Hematopoietic multipotent progenitor cell (in vitro differentiated cells): ENCODE measurements at places on chromosomes 16 and 17. TPM values are rescaled to one million over a fixed set of nuclear protein-coding genes. Genes with fewer than 3 reads are reported as not detected.

MAP3K3 gene
- total RNA-seq, result 68.1 TPM

DNA sequence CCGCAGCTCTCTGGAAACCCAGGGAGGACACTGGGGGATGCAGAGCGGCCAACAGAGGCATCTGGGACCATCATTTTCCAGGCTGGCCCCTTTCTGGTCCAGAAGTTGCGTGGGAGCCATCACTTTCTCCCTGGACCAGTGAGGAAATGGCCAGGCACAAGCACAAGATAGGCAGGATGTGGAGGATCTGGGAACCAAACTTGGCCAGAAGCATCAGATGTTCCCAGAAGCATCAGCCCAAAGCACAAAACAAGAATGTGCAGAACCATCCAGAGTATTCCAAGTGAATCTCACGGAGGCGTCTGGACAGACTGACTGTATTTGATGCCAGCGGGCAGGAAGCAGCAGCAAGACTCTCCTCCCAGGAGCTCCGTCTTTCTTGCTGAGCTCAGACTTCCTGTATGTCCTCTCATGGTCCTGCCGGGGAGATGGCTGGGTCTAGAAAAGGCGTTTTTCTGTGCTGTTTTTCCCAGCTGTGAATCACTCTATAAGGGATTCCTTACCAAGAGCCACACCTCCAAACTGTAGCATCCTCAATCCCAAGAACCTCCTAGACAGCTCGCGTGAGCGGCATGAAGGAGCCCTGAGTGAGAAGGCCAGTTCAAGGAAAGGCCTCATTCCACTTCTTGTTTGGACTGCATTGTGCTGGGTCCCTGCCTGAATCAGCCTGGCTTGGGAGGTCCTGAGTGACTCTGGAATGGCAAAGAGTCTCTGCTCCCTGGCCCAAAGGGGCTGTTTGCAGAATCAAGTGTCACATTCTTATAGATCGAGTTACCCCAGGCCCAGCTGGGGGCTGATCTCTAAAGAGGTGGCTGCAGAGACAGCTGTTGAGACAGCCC is 49.5 kb upstream of the MTSS2 start:
- no peak for DNase-seq

HOXB7 gene
- total RNA-seq, result 0.54 TPM

TBC1D3C gene
- total RNA-seq, result 0.81 TPM

CLCN7 gene
- 134 TPM for total RNA-seq

DNA sequence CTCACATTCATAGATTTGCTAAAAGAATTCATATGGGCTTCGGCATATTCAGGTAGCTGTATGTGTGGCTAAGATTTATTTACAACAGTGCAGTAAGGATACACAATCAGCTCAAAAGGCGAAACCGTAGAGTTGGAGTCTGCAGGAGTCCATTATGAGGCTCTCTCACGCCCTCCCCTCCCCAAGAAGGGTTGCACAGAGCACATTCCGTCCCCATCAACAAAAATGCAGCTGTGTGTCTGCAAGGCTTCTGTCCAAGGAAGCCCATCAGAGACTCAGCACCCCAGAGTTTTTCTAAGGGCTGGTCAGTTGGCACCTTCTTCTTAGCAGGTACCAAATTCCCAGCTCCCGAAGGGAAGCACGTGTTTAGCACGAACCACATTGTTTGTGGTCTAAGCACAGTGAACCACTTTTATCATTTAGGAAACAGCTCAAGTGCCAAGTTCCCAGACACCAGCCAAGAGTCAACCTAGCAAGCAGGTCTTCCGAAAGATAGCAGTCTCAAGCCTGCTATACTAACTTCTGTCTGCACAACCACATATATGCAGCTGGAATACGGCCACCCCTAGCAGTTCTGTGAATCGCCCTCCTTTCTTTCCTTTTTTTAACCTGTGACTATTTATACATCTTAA is 28.5 kb upstream of the MEAK7 start:
- no peak for DNase-seq

- no peak for DNase-seq
Measured at GRCh38 chr16:74817851-74818250, 43.2 kb upstream of the FA2H start.

DNA sequence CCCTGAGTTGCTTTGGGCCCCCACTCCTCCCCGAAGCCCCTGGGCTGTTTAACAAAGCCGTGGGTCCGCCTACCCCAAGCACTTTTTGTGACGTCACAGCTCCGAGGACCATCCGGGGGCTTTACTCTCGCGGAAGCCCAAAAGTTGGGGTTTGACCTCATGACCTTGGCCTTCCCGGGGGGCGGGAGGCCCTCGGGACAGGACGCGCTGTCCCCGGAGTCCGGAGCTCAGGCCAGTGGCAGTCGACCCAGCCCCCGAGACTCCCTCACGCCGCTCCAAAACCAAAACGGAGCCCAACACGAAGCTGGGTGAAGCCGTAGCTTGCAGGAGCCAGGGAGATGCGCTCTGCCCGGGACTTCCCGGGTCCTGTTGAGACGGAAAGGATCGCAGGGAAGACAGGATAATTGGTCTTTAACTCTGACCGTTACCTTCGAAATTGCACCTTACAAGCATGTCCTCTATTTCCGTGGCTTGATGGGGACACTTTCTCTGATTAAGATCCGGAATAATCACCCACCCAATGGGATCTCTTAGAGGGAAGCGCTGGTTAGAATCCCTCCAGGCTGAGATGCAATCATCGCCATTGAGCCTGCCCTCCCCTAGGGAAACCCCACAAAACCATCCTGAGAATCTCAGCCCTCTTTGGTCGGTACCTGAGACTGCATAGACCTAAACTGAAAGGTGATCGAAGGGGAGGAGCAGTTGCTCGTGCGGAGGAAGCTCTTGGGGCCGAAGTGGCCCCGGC is 4.9 kb upstream of the SOX9 start:
- no peak for DNase-seq

GRCh38 chr16:3909791-3910583 is 29.5 kb upstream of the CREBBP start:
- DNase-seq, result no peak

GRCh38 chr17:1606352-1606985 is 22.2 kb downstream of the SLC43A2 start:
- no peak for DNase-seq

DNA sequence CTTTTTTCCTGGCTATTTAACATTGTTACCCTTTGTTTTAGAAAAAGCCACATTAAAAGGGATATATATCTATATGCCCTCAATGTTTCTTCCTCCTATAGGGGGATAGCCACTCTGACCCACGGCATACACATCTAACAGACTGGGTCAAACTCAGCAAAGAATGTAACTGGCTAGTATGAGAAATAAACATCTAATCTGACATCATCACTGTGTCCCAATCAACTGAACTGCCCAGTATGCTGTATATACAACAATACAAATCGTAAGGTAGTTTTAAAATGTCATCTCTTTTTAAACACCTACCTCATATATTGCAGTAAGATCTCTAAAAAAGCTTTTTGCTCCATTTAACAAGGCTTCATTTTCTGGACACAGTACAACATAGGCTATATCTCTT is 39.9 kb upstream of the INTS2 start:
- DNase-seq, result no peak

- no peak for DNase-seq
Measured at GRCh38 chr16:87238361-87238715, 78.9 kb downstream of the C16orf95 start.

DNA sequence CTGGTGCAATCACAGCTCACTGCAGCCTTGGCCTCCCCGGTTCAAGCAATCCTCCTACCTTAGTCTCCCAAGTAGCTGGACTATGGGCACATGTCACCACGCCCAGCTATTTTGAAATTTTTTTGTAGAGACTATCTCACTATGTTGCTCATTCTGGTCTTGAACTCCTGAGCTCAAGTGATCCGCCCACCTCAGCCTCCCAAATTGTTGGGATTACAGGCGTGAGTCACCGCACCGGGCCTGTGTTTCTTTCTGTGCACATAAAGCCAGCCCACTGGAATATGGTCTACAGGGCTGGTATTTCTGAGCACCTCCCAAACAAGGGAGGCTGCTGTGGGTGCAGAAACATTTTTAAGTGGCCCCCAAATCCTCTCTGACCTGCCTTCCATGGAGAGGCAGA is 8.4 kb downstream of the TMEM95 start:
- no peak for DNase-seq

DNA sequence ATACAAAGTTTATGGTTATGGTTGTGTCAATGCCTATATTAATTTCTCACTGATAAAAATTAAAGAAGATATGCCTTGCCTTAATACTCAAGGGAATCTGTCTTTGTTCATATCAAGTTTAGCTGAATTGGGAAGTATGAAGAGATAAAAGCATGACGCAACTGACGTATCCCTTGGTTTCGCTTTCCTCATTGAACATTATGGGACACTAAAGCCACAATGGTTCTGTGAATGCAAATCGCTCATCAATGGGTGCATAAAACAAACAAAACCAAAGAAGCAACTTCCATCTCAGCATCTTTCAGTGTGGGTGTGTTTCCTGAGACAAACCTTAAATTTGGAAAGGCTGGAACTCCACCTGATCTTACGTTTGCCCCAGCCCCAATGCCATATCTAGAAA is 108.2 kb downstream of the NPIPB5 start:
- no peak for DNase-seq

DNA sequence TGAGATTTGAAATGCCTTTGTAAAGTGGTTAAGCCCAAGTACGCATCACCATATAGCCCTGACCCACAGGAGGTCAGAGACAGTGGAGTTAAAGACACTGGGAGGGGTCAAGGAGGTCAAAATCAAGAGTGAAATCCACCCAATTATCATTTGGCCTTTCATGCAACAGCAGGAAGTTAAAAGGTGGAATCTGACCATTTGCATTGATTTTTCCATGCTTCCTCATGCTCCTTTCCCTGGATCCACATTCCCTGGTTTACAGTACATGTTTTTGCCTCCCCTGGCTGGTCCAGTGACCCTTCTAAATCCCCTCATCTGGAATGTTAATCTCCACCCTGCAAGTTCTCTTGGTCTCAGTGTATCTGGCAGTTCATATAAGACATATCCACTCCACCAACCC is 36.6 kb upstream of the TOM1L1 start:
- no peak for DNase-seq

TEX14 gene
- total RNA-seq, result 0.27 TPM

- DNase-seq, result no peak
Measured at GRCh38 chr16:26795184-26795583, 271.5 kb upstream of the C16orf82 start.

DNA sequence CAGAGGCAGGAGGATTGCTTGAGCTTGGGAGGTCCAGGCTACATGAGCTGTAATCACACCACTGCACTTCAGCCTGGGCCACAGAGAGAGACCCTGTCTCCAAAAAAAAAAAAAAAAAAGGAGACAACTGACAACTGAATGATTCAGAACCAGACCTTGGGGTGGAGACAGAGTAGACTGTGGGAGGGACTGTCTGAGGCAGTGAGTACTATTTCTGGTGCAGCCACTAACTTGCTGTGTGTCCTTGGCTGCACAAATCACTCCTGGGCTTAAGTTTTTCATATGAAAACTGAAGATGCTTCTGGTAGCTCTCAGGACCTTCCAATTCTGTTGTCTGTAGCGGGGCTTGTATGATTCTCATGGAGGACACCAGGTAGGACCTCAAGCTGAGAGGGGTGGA is 5.8 kb downstream of the ASB16 start:
- DNase-seq, result no peak

PRSS21 gene
- 27.2 TPM for total RNA-seq

HEATR9 gene
- not detected for total RNA-seq

- no peak for DNase-seq
Measured at GRCh38 chr17:58415371-58416055, 1.8 kb downstream of the RNF43 start.

- DNase-seq, result no peak
Measured at GRCh38 chr17:34989473-34989872, 9.2 kb downstream of the LIG3 start.

TLCD2 gene
- 0.54 TPM for total RNA-seq

GRCh38 chr16:84003038-84003437 is 35.0 kb downstream of the NECAB2 start:
- DNase-seq, result no peak

DNA sequence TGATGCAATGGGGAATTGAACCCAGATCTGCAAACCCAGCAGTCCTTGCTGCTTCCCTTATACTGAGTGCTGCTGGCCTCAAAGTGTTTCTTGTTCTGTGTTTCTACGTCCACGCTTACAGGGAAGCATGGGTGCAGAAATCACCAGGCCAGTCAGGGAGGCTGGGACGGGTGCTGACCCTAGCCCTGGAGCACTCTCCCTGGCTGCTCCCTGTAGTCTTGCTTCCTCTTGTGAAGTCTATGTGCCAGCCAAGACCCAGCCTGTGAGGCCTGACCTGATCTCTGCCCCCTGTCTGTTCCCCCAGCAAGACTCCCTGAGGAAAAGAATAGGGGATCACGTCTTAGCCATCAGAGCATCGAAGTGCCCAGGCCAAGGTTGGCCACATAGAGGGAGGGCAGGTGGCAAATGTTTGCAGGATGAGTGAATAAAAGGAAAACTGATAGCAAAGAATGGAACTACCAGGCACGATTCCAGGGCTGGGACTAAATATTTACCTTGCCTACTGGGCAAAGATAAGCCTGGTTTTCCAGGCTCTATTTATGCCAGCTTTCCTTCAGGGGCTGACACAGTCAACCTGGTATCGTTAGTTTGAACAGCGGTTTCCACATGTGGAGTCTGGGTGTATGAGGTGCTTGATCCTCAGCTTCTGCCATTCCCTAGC is 41.2 kb upstream of the RHOT1 start:
- DNase-seq, result no peak

- no peak for DNase-seq
Measured at GRCh38 chr16:27316038-27316680, 2.4 kb downstream of the IL4R start.

DNA sequence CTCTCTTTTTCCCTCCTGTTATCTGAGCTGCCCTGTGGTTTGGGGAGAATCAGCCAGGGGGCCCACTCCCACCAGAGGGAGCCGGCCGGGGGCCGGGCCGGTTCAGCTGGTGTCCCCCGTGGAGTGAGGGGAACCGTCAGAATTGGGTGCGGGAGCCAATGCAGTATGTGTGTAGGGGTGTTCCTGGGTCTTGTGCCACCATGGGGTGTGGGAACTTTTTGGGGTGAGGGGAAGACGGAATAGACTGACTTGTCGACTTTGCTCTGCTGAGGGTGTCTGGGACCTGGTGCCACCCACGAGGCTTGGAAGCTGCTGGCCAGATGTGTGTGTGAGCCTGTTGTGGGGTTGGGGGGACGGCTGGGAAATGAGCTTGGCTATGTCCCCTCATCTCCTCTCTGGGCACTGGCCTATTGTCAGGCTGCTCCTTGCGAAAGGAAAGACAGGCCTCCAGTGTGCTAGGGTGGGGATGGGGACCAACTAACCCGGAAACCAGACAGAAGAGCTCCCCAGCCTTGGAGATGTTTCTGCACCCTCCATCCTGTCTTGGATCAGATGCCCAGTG is 9.9 kb downstream of the RARA start:
- DNase-seq, result no peak

GRCh38 chr17:8046929-8047768 is 8.3 kb downstream of the ALOX15B start:
- no peak for DNase-seq
